ENCODE measurements at places on chromosomes 1 and 21. TPM values are rescaled to one million over a fixed set of nuclear protein-coding genes. Genes with fewer than 3 reads are reported as not detected.

DNA sequence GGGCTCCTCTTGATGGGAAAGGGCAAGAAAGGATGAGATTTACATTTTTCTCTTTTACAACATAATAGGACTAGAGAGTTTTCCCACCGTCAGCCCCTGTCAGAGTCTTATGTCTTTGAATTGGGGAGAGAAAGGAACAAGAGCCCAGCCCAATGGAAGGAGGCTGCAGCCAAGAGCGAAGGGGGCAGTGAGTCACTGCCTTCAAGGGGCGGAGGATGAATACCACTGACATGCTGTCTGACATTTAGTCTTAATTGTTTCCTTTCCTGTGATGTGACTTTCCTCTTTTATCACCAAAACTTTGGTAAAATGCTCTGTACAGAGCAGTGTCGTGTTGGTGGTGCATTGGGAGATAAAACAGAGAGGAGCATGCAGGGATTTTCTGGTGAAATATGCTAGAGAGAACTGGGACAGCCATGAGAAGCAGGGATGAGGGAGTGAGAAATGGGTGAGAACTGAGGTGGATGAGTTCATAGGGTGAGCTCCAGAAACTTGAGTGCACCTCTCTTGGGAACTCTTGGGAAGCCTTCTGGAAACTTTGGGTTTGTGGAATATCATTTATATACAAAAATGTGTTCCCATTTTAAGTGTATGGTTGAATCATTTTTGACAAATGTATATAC is 179.9 kb upstream of the FGGY start:
- no peaks in the 10 kb centered on the region for H3K36me3 ChIP-seq
- H3K4me3 ChIP-seq = no peak overlapping the region
- DNase-seq = no peak
- no peak overlapping the region for H3K27ac ChIP-seq
- H3K27me3 ChIP-seq = no peaks in the 10 kb centered on the region
- H3K4me1 ChIP-seq = peaks cover 13% of the 10 kb centered on the region

DNA sequence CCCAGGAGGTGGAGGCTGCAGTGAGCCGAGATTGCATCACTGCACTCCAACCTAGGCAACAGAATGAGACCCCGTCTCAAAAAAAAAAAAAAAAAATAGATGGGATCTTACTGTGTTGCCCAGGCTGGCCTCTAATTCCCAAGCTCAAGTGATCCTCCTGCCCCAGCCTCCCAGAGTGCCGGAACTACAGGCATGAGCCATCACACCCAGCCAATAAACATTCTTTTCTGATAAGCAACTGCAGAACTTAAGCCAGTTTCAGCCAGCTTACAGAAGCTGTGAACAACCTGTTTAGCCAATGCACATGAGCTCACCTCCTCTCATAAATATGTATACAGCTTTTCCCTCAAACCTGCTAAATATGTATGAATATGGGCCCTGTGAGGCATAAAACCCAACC is 3.1 kb upstream of the MIIP start:
- peaks cover 2% of the 10 kb centered on the region for H3K36me3 ChIP-seq
- H3K27me3 ChIP-seq = no peaks in the 10 kb centered on the region
- no peaks in the 10 kb centered on the region for H3K4me1 ChIP-seq
- H3K27ac ChIP-seq = no peak overlapping the region
- DNase-seq = no peak
- H3K4me3 ChIP-seq = no peak overlapping the region

DNA sequence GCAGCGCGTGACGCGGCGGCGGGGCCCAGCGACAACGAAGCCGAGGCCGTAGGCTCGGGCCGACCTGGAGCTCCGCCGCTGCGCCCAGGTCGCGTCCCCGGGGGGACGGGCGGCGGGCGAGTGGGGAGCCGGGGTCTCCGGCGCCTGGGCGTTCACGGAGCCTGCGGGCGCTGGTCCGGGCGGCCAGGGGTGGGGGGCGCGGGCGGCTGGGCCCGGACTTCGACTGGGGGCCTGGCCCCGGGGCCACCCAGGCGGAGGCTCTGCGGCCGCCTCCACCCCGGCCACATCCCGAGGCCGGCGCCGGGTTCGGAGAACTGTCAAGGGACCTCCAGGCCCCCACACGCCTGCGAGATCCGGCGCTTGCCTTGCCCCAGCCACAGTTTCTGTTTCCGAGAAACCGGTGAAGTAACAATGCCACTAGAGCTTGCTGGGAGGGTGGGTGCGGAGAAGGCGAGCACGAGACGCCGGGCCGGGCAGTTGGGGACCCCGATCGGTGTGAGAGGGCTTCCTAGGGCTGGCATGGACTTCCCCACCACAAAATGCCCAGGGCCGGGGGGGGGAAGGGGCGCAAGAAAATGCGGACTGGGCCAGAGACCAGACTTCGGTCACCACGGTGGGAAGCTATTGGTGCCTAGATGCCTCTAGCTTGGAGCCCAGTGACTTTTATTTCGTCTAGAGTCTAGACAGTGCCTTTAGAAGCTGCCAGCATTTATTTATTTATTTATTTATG is 501 bp downstream of the FBXO6 start:
- H3K4me3 ChIP-seq = peak overlapping the region; percentile 55
- H3K27ac ChIP-seq = no peak overlapping the region
- H3K36me3 ChIP-seq = no peaks in the 10 kb centered on the region
- H3K4me1 ChIP-seq = 0 out of 2 replicates have a peak, but pooled peaks cover 4% of the 10 kb centered on the region
- DNase-seq = no peak

DNA sequence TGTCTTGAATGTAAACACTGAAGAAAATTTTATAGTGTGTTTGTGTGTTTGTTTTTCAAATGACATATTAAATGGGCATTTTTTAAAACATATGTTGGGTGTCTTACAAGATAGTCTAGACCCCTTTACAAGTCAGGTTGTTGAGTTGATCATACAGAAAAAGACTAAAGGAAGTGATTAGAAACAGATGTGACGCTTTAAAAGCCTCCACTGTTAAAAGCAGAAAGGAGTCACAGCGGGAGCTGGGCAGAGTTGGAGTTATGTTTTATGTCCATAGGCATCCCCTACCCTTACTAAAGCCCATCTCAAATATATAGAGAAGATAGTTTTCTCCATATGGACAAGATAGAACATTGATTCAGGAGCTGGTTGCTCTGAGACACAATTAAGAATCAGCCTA is 393.9 kb downstream of the PLPP3 start:
- DNase-seq = no peak
- no peaks in the 10 kb centered on the region for H3K36me3 ChIP-seq
- H3K27me3 ChIP-seq = no peaks in the 10 kb centered on the region

SLC16A4 gene
- total RNA-seq = 7.6 TPM

SLC26A9 gene
- total RNA-seq = 0.30 TPM

- H3K27ac ChIP-seq = no peak overlapping the region
- no peak overlapping the region for H3K4me3 ChIP-seq
- no peaks in the 10 kb centered on the region for H3K36me3 ChIP-seq
- no peak for DNase-seq
- H3K4me1 ChIP-seq = no peaks in the 10 kb centered on the region
- H3K27me3 ChIP-seq = no peaks in the 10 kb centered on the region
These were observed 20.9 kb downstream of the POFUT2 start for GRCh38 chr21:45266518-45267389.

OR2T35 gene
- total RNA-seq = not detected

CSF3R gene
- 1.3 TPM for total RNA-seq

DNA sequence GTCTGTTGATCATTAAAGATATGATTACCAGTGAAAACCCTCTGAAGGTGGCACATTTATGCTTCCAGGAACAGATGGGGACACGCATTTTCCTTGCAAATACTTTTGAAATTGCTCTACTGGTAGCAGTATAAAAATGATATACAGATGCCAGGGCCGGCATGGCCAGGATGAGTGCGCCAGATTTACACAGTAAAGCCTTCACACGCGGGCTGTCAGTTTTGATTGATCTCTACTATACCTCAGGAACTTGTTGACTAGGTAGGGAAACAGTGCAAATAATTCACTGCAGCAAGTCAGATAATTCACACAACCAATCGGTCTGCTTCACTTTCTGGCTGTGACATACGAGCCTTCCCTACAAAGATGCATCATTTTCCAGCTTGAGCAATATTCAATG is 123.2 kb upstream of the BARHL2 start:
- no peaks in the 10 kb centered on the region for H3K4me1 ChIP-seq
- H3K27me3 ChIP-seq = no peaks in the 10 kb centered on the region
- DNase-seq = no peak
- no peak overlapping the region for H3K4me3 ChIP-seq
- H3K27ac ChIP-seq = no peak overlapping the region

- no peak overlapping the region for H3K4me3 ChIP-seq
- no peak overlapping the region for H3K27ac ChIP-seq
- peaks cover 7% of the 10 kb centered on the region for H3K4me1 ChIP-seq
- H3K36me3 ChIP-seq = no peaks in the 10 kb centered on the region
These were observed 78.9 kb downstream of the CAMTA1 start for GRCh38 chr1:6864166-6864565.

GRCh38 chr1:81802707-81803430 is 2.1 kb downstream of the ADGRL2 start:
- peak overlapping the region; percentile 25 for H3K4me3 ChIP-seq
- peak; percentile 35 for DNase-seq
- no peaks in the 10 kb centered on the region for H3K4me1 ChIP-seq

FCRLA gene
- total RNA-seq = not detected

GSTM1 gene
- total RNA-seq = not detected

CD160 gene
- total RNA-seq = 0.20 TPM

DNA sequence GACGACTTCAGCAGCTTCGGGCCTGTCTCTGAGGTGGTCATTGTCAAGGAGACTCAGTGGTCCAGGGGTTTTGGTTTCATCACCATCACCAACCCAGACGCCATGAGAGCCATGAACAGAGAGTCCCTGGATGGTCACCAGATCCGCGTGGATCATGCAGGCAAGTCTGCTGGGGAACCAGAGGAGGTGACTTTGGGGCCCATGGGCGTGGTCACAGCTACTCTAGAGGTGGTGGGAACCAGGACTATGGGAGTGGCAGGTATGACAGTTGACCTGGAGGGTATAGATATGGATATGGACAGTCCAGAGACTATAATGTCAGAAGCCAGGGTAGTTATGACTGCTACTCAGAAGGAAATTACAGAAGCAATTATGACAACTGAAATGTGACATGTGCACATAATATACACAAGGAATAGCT is 19.3 kb upstream of the METTL13 start:
- no peak overlapping the region for H3K27ac ChIP-seq
- H3K4me3 ChIP-seq = no peak overlapping the region
- DNase-seq = no peak
- no peaks in the 10 kb centered on the region for H3K27me3 ChIP-seq
- no peaks in the 10 kb centered on the region for H3K36me3 ChIP-seq
- H3K4me1 ChIP-seq = no peaks in the 10 kb centered on the region
